ENCODE measurements at places on chromosomes 11 and 22. TPM values are rescaled to one million over a fixed set of nuclear protein-coding genes. Genes with fewer than 3 reads are reported as not detected.

Gene TNNT3
- total RNA-seq, result 0.40 TPM

Gene KRTAP5-1
- not detected for total RNA-seq

Gene CHST1
- total RNA-seq, result not detected

DNA sequence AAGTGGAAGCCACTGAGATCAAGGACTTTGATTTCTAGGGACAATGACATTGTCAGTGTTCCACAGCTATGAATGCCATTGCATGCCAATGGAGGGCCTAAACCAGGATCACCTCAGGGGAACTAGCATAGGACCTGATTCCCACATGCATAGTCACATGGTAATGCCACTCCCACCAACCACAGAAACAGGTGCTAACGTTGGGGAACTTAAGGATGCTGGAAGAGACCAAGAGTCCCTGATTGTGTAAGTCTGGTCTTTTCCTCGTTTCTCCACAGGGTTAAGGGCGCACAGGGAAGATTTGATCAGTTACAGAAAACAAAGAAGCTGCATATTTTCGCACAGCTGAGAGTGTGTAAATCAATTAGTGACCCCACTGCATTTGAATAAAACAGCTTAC, 59.4 kb upstream of the CD44 start:
- H3K27me3 ChIP-seq, result no peaks in the 10 kb centered on the region
- H3K4me3 ChIP-seq, result no peak overlapping the region
- no peak overlapping the region for H3K27ac ChIP-seq
- DNase-seq, result no peak
- no peaks in the 10 kb centered on the region for H3K36me3 ChIP-seq
- H3K4me1 ChIP-seq, result no peaks in the 10 kb centered on the region

DNA sequence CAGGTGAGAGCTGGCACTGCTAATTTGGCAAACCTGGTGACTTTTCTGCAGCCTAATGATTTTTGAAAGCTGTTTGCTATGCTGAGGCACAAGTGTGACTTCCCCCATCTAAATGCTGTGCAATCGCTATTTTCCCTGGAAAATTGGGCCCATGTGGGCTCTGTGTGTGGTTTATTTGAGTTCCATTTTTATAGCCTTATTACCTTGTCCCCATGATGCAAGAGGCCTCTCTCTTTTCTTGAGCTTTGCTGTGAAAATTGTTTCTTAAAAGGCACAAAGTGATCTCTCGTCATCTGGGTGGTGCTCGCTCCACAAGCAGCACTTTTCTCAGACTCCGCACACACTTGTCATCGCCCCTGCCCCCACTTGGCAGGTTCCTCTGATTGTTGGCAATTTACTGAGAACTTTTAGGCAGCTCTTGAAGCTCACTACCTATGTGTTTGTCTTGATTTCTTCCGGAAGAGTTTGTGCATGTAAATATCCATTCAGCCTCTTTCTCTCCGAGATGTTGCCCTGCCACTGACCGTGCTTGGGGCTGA, 24.9 kb downstream of the BMAL1 start:
- no peak for DNase-seq
- peaks cover 5% of the 10 kb centered on the region for H3K4me1 ChIP-seq
- H3K36me3 ChIP-seq, result no peaks in the 10 kb centered on the region
- no peaks in the 10 kb centered on the region for H3K27me3 ChIP-seq
- no peak overlapping the region for H3K27ac ChIP-seq

GRCh38 chr11:11998091-11998781, 10.2 kb downstream of the DKK3 start:
- no peaks in the 10 kb centered on the region for H3K27me3 ChIP-seq
- H3K27ac ChIP-seq, result no peak overlapping the region
- H3K36me3 ChIP-seq, result peaks cover 4% of the 10 kb centered on the region
- H3K4me1 ChIP-seq, result no peaks in the 10 kb centered on the region
- DNase-seq, result no peak
- H3K4me3 ChIP-seq, result no peak overlapping the region

DNA sequence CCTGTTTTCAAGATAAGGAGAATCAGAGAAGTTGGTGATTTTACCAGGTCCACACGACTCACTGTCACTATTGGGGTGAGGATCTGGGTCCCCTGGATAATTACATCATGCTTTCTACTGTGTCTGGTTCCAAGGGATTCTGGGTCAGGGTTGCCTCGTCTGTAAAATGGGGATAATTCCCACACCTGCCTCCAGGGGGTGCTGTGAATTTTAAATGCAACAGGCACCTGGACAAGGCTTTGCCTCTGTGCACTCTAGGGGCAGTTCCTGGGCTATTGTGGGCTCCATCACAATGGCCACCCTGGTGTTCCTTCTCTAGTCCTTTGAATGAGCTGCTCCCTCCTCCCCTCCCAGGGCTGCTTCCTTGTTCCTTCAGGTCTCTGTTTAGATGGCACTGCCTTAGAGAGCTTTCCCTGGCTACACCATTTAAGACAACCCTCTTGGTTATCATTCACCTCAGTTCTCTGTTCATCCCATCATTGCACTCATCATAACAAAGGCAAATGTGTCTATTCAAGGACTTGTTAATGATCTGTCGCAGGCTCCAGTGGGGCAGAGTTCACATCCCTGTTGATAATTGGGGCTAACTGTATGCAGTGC, 178.6 kb downstream of the MIAT start:
- H3K4me3 ChIP-seq, result no peak overlapping the region
- no peaks in the 10 kb centered on the region for H3K27me3 ChIP-seq
- no peak overlapping the region for H3K27ac ChIP-seq
- no peaks in the 10 kb centered on the region for H3K36me3 ChIP-seq

- DNase-seq, result peak; percentile 97
- peak within 1 kb of the TSS; percentile 95 for H3K4me3 ChIP-seq
- H3K27me3 ChIP-seq, result no peaks in the 10 kb centered on the region
Observed at GRCh38 chr22:37608477-37609239, at the start of gene GGA1. Gene GGA1, plus strand, starts transcription at chr22:37608834. Its CDS starts 27 bp downstream, at chr22:37608861.

GRCh38 chr11:64008914-64009633, 22.8 kb downstream of the OTUB1 start:
- no peak overlapping the region for H3K4me3 ChIP-seq
- no peak for DNase-seq
- no peak overlapping the region for H3K27ac ChIP-seq
- H3K27me3 ChIP-seq, result peaks cover 59% of the 10 kb centered on the region

- H3K27ac ChIP-seq, result no peak overlapping the region
- peaks cover 18% of the 10 kb centered on the region for H3K27me3 ChIP-seq
- no peaks in the 10 kb centered on the region for H3K36me3 ChIP-seq
Observed at GRCh38 chr11:110601936-110602335, 110.3 kb downstream of the ARHGAP20 start.

DNA sequence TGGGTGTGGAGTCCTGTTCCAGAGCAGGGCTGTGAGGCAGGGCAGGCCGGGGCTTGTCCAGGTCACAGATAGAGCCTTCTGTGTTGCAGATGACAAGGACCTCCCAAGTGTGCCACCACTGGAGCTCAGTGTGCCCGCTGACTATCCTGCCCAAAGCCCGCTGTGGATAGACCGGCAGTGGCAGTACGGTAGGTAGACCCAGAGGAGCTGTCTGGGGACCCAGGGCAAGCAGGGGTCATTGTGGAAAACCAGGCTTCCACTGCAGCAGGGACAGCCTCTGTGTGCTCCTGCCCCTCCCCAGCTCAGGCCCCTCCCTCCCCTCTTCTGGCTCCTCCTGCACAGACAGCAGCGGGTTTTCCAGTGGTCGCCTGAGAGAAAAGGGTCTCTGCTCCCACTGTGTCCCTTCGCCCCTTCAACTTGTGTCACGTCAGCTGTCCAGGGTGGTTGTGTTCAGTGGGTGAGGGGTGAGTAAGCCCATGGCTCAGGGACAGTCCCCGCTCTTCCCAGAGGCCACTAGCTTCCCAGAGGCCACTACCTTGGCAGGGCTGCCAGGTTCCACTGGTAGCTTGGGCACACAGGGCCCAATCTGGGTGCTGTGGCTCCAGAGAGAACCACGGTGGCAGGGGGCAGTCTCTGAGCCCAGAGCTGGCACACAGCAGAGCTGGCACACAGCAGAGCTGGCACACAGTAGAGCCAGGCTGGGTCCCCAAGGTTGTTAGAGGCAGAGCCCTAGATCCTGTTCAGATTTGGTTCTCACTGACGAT, 78.4 kb downstream of the MED15 start:
- H3K27me3 ChIP-seq, result no peaks in the 10 kb centered on the region
- H3K4me1 ChIP-seq, result no peaks in the 10 kb centered on the region
- DNase-seq, result no peak

GRCh38 chr22:21055880-21056319, 10.2 kb downstream of the LRRC74B start:
- no peak for DNase-seq
- H3K36me3 ChIP-seq, result no peaks in the 10 kb centered on the region
- H3K27me3 ChIP-seq, result no peaks in the 10 kb centered on the region

DNA sequence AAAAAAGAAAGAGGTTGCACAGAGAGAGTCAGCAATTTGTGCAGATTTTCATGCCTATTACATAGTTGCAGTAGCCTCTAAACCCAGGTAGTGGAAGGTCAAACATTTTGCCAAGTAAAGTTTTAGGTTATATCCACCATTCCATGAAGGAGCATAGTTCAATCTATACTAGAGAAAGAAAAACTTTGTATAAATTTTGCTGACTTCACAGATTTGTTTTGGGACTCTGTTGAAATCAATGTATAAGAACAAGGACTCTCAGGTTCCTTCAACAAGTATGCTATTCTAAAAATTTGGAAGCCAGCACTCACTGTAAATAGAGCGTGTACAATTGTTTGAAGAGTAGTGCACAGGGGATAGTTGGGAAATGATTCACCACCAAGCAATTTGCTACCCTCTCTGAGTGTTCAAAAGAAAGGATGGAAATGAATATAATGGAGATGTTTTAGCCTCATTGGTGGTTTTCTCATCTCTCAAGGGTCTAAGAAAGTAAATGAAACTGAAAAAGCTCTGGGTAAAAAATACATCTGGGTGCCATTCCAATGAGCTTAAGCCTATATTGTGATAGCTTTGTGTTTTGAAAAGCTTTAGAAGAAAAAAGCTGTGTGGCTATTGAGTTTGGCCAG, 508.4 kb upstream of the LUZP2 start:
- H3K27ac ChIP-seq, result no peak overlapping the region
- no peaks in the 10 kb centered on the region for H3K36me3 ChIP-seq
- peaks cover 45% of the 10 kb centered on the region for H3K4me1 ChIP-seq
- H3K27me3 ChIP-seq, result no peaks in the 10 kb centered on the region
- no peak for DNase-seq
- H3K4me3 ChIP-seq, result no peak overlapping the region

- H3K27ac ChIP-seq, result peak overlapping the region; percentile 89
- peaks cover 10% of the 10 kb centered on the region for H3K4me1 ChIP-seq
- peak; percentile 85 for DNase-seq
- no peaks in the 10 kb centered on the region for H3K36me3 ChIP-seq
- H3K4me3 ChIP-seq, result peak overlapping the region; percentile 87
Observed at GRCh38 chr11:47177229-47177845, 658 bp upstream of the ARFGAP2 start.
